ENCODE measurements at places on chromosomes 12 and 14.

DNA sequence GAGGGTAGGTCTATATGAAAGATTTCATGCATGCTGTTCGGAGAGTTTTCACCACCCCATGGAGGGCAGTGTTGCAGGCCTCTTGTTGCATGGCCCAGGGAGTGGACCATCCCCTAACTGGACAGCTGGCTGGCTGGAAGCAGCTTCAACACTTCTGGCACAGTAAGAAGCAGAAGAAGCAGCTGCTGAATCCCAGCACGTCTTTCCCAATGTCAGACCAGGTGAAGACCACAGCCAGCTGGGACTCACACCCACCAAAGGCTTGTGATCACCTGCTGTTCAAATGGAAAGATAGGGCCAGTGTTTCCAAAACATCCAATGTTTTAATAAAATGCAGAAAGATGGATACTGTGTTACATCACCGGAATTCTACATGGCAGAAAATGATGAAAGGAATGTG lies 1423.6 kb downstream of the AACS start:
- DNase-seq: no peak

GRCh38 chr14:99137913-99138571 lies 134.0 kb downstream of the BCL11B start:
- DNase-seq: no peak

DNA sequence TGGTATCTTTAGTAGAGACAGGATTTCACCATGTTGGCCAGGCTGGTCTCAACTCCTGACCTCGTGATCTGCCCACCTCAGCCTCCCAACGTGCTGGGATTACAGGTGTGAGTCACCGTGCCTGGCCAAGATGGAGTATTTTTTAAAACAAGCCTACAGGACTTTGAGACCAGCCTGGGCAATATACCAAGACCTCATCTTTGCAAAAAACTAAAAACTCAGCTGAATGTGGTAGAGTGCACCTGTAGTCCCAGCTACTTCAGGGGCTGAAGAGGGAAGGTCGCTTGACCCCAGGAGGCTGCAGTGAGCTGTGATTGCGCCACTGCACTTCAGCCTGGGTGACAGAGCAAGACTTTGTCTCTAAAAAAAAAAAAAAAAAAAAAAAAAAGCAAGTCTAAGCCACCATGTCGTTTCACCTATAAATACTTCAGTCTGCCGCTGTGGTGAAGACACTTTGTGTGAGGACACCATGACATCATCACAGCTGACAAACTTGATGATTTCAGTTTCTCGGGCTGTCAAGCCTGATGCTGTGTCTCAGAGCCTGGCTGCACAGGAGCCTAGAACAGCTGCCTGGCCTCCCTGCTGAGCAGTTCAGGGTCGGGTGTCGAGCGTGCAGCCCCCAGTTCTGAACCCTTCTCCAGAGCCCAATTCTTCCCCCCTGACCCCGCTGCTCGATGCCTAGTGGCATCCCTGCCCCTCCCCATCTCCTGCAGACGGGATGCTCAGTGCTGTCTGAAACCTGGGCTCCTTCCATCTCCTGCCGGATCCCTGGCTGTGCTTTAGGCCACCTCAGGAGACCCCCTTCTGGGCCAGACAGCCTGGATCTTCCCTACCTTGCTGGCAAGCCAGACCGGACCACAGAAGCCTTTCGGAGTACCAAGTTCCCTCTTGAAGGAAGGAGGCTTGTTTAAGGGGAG lies 119.2 kb upstream of the EVL start:
- DNase-seq: no peak

DNA sequence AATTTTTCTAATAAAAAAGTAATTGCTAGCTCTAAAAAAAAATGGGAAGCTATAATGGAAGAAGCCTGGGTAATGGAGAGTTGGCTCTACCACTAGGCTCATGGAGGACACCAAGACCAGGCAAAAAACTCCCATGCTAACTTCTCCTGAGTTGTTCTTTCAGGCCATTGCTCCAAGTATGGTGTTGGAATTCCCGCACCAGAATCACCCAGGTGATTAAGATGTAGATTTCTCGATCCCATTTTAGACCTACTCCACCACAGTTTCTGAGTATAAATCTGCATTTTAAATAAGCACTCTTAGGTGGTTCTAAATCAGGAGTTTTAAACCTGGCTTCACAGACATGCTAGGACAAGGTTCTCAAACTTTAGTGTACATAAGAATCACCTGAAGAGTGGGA lies 221.0 kb downstream of the EMP1 start:
- no peak for DNase-seq

GRCh38 chr14:29220566-29220965 lies 454.0 kb downstream of the FOXG1 start:
- no peak for DNase-seq

DNA sequence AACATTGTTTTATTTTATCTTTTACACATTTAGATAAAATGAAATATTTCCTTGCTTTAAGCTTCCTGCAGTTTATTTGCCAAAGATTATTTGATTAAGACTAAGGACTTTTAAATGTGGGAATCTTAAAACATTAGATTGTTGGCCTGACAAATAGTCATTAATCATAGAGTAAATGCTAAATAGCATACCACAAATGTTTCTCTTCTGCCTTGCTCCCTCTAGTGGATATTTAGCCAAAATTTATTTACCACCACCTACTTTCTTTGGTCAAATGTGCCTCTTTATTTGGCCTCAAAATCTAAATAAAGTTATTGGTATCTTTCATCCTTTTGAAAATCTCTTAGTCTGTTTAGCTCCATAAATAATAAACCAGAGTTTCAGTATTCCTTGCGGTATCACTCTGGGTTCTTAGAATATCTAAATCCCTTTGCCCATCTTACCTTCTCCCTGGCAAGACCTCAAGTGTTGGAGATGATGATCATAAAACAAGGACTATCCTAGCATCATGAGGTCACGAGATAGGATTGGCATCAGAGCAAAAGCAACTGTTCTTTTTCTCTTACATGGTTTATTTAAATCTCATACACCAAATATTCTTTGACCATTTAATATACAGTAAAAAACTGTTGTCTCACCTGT lies 150.6 kb upstream of the AEBP2 start:
- no peak for DNase-seq

DNA sequence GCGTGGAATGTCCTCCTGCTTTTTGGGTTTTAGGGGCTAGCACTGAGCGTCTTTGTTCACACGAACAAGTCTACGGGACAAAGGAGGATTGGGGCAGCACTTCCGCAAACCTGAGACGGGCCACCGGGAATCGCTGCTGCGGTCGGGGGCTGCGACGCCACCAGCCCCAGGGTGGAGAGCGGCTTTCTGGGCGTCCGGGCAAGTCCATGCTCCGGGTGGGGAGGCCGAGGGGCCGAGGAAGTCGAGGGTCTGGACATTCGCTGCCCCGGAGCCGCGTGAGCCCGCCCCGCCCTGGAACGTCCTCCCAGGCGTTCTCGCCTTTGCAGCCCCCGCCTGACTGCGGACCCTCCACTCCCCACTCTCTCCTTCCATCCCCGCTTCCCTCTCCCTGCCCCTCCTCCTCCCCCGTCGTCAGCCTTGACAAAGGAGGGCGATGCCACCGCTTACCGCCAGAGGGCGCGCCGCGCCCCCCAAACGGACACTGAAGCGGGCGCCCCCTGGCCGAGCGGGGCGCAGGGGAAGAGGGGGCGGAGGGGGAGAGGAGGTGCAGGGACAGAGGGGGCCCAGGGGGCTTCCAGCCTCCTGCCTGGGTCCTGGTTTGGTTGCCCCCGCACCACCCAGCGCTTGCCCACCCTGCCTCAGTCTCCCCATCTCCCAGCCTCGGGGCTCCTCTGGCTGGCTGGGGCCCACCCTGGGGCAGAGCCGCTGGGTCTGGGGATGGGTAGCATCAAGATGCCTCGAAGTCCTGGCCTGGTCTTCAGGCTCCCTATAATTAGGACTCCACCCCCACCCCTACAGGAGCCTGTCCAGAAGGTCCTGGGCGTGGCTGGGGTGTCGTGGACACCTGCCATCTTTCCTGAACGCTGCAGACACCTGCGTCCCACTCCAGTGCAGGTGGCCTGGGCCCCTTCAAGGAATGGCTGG lies 39.1 kb upstream of the INF2 start:
- peak; percentile 85 for DNase-seq

DNA sequence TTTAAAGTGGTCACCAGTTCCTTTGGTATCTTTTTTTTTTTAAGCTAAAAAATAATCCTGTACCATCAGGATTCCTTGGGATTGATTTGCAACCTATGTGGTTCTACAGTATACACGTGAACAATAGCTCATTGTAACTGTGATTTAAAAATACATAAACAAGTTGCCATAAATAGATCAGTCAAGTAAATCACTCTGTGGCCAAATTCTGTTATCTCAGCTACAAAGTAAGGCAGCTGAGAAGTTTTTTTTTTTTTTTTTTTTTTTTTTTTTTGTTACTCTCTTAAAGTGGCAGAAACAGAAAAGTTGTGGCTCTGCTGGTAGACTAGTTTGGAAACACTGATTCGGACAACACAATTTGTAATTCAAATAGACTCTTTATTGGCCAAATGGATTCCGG lies 104.5 kb downstream of the PRICKLE1 start:
- DNase-seq: no peak

DNA sequence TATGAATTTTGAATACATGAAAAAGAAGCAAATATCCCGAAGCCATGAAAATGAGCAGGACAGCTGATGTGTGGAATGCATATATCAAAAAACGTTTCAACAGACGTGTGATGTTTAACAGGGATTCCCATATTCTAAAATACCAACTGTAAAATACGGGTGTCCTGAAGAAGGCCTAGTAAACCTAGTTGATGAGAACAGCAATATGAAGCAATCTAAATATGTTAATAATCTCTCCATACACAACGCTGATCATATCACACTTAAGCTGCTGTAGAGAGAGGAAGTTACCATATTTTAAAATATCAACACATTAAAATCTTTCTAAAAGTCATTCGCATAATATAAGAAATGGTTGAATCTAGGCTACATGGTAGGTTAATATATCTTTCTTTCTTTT lies 317.5 kb downstream of the PPFIA2 start:
- DNase-seq: no peak

DNA sequence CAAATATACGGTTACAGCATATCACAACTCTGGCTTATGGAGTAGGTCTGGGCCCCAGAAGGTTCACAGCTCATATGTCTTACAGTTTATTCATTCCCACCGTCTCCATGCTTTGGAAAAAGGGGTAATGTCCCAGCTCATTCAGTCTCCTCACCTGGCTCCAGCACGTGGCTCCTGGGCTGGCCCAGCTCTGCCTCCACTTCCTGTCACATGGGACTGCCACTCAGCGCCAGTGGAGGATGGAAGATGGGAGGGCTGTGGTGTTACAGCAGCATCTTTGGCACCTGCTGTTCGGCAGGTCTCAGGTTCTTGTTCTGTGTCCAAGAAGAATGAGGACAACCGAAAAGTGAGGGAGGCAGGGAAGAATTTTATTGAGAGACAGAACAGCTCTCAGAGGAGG lies 216.3 kb upstream of the ATXN7L3B start:
- no peak for DNase-seq

DNA sequence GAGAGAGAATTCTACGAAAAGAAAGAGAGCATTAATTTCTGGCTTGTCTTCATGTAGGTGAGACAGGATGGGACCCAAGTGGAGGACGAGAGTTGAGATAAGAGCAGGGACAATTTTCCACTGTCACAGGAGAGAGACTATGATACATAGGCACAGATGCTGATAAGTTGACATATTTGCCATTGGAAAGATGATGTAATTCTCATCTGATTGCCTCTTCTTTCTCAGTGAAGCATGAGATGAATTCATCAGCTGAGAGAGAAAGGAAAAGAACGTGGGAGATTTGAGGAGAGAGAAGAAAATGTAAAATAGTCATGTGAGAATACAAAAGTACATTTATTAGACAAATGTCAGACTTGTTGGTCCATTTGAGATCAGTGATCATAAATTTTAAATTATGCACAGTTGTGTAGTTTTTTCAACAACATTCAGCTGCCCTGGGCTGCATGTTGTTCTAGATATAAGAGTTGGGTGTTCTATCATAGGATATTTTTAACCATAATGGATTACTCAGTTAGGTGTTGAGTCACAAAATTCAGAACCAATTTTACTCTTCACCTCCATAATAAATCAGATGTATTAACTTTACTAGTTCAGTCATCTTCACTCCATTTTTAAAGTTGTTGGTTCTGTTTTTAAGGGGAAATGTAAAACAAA lies 222.9 kb downstream of the DPY19L2 start:
- DNase-seq: no peak

All from left forelimb (tissue), 1 donor.